Trophoblast cell (in vitro differentiated cells and primary cell): ENCODE measurements at places on chromosomes 3 and 15.

DNA sequence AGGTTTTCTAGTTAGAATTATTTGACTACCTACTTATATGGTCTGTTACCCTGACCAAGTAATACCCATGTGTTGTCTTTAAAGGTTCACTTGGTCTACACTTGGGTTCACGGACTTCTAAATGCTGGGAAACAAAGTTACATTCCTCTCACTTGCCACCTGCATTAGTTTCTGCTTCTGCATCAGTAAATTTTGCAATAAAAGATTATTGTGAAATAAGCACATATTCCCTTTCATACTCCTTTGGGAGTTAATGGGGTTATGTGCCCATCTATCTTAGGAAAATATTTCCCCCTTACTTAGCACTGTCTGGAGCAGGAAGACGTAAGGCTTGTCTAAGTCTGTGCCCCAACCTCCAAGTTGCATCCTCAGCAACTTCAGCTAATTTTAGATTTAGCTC lies 160.7 kb downstream of the FRMD5 start:
- no peak for DNase-seq
- no peaks in the 10 kb centered on the region for H3K27me3 ChIP-seq

- peak overlapping the region; percentile 88 for H3K4me3 ChIP-seq
- H3K4me1 ChIP-seq, result peaks cover 12% of the 10 kb centered on the region
- H3K36me3 ChIP-seq, result no peaks in the 10 kb centered on the region
- H3K27me3 ChIP-seq, result no peaks in the 10 kb centered on the region
- DNase-seq, result no peak
- peak overlapping the region; percentile 98 for H3K27ac ChIP-seq
These were observed 1.3 kb downstream of the STAG1 start for GRCh38 chr3:136750897-136751315.

GRCh38 chr3:182618085-182618732 lies 175.1 kb upstream of the ATP11B start:
- no peaks in the 10 kb centered on the region for H3K36me3 ChIP-seq
- no peaks in the 10 kb centered on the region for H3K4me1 ChIP-seq
- no peaks in the 10 kb centered on the region for H3K27me3 ChIP-seq
- no peak for DNase-seq
- H3K4me3 ChIP-seq, result no peak overlapping the region

DNA sequence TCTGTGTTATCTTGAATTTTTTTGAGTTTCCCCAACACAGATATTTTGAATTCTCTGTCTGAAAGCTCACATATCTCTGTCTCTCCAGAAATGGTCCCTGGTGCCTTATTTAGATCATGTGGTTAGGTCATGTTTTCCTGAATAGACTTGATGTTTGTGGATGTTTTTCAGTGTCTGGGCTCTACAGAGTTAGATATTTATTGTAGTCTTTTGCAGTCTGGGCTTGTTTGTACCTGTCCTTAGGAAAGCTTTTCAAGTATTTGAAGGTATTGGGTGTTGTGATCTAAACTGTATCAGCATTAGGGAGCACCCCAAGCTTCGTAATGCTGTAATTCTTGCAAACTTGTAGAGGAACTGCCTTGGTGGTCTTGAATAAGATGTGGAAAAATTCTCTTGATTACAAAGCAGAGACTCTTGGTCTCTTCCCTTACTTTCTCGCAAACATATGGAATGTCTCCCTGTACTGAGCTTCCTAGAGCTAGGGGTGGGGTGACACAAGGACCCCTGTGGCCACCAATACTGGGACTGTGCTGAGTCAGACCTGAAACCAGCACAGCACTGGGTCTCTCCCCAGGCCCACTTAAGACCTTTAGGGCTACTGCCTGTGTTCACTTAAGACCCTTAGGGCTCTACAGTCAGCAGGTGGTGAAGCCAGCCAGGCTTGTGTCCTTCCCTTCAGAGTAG lies 26.5 kb downstream of the TM4SF18 start:
- no peak overlapping the region for H3K27ac ChIP-seq
- H3K36me3 ChIP-seq, result no peaks in the 10 kb centered on the region
- H3K27me3 ChIP-seq, result no peaks in the 10 kb centered on the region
- peaks cover 2% of the 10 kb centered on the region for H3K4me1 ChIP-seq
- no peak for DNase-seq
- no peak overlapping the region for H3K4me3 ChIP-seq

GRCh38 chr15:95142531-95142930 lies 911.2 kb downstream of the MCTP2 start:
- no peaks in the 10 kb centered on the region for H3K36me3 ChIP-seq
- H3K27me3 ChIP-seq, result no peaks in the 10 kb centered on the region
- no peak for DNase-seq

GRCh38 chr15:39578851-39579486 lies 1.9 kb upstream of the THBS1 start:
- H3K27ac ChIP-seq, result no peak overlapping the region
- H3K36me3 ChIP-seq, result peaks cover 11% of the 10 kb centered on the region
- H3K4me1 ChIP-seq, result peaks cover 17% of the 10 kb centered on the region
- no peaks in the 10 kb centered on the region for H3K27me3 ChIP-seq

DNA sequence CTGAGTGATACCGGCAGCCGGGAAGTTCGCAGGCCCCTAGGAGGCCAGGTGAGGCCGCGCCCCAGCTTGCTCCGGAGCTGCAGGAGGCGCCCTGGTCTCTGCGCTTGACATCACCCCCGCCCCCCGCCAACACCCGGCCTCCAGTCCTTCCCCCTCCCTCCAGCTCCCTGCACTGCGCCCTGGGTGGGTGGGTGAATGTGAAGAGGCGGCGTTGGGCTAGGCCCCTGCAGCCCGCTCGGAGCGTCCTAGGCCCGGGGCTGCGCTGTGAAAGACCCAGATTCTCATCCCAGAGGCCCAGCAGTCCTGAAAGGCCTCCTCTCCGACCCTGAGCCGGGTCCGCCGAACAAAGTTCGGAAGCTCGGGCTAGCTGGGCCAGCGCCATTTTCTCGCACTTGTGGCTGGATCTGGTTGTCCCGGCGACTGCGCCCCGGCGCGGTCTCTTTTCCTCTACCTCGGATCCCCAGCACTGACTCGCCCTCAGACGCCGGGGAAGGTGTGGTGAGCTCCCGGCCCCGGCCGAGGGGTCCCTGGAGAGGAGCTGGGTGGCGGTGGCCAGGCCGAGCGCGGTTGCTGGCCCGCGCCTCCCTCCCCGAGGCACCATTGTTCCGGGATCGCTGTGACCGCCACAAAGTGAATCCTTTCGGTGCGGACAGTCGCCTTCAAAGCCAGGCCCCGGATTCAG lies 12.9 kb downstream of the ZIC4 start:
- H3K27ac ChIP-seq, result no peak overlapping the region
- H3K36me3 ChIP-seq, result no peaks in the 10 kb centered on the region
- peak overlapping the region; percentile 61 for H3K4me3 ChIP-seq
- DNase-seq, result no peak
- H3K27me3 ChIP-seq, result peaks cover 90% of the 10 kb centered on the region

DNA sequence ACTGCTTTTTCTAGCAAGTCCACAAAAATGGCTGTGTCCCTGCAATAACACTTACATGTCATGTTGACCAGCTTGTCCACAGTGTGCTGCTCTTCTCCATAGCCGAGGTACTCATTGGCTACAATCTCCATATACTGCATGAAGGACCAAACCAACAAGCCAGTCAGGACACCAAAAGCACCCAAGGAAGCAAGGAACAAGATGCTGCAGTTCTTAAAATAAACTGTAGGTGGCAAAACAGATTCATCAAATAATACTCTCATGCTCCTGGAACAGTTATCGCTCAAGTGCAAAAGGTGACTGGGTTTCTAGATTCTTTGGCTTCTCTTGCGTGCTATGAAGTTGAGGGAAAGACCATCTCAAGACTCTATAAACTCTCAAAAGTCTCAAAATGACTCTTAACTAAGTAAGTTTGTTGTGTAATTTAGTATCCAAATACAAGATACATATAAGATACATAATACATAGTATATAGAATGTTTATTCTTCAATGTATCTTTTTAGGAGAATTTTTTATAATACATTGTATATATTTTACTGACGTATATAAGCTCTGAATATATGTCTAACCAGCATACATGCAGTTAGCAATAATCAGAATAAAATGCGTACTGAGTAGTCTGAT lies 57.0 kb downstream of the NEK10 start:
- H3K27ac ChIP-seq, result peak overlapping the region; percentile 2
- H3K4me3 ChIP-seq, result no peak overlapping the region
- no peaks in the 10 kb centered on the region for H3K27me3 ChIP-seq
- H3K36me3 ChIP-seq, result no peaks in the 10 kb centered on the region

GRCh38 chr3:158134363-158134762 lies 24.5 kb downstream of the RSRC1 start:
- no peaks in the 10 kb centered on the region for H3K36me3 ChIP-seq
- no peak overlapping the region for H3K27ac ChIP-seq
- no peak for DNase-seq
- no peaks in the 10 kb centered on the region for H3K4me1 ChIP-seq
- H3K27me3 ChIP-seq, result no peaks in the 10 kb centered on the region
- no peak overlapping the region for H3K4me3 ChIP-seq

DNA sequence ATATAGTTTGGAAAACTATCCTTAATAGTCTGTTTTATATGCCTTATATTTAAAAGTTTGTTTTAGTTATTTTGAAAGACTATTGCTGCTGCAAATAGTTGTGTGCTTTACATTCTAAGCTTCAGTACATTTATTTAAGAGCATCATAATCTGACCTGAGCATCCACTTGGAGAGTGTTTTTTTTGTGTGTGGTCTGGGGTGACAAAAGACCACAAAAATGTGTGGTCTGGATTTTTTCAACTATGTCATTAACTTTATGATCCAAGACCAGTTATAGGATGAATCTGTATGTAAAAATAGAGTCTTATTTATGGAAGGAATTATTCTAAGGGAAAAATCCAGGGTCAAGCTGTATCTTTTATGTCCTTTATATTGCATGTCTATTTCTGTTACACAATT lies 77.4 kb downstream of the SLTM start:
- no peak overlapping the region for H3K27ac ChIP-seq
- H3K36me3 ChIP-seq, result peaks cover 2% of the 10 kb centered on the region
- no peaks in the 10 kb centered on the region for H3K4me1 ChIP-seq
- no peaks in the 10 kb centered on the region for H3K27me3 ChIP-seq

DNA sequence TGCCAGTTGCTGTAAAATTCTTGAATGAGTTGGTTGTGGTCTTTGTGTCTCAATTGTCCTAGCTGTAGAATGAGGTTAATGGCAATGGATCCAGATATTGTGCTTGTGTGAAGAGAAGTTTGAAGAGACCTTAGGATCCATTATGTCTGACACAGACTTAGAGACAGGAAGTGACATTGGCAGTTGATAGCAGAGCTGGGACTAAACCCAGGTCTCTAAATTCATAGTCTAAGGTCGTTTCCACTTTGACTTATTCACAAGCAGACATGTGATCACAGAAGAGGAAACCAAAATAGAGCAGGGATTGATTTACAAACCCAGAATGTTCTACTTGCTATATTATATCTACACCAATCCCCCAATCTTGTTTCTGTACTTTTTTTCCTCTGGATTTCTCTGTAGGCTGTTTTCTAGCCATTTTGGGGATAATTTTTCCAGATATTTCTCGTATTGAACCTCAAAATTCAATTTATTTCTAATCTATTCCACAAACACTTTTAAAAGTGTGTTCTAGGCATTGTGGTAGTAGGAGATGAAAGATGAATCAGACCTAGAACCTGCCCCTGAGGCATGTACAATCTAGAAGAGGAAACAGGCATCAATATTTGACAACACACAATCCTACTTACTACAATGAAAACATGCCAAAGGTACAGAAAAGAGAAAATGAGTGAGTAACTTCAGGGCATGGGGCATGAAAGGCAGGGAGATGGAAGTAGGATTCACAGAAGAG lies 123.3 kb downstream of the NFKBIZ start:
- DNase-seq, result no peak
- H3K27ac ChIP-seq, result no peak overlapping the region
- no peak overlapping the region for H3K4me3 ChIP-seq
- H3K4me1 ChIP-seq, result no peaks in the 10 kb centered on the region
